Hepatocyte (in vitro differentiated cells): ENCODE measurements at places on chromosomes 4 and X.
A peak's percentile ranks its signal among the peaks of the same experiment; 100 is the strongest.

DNA sequence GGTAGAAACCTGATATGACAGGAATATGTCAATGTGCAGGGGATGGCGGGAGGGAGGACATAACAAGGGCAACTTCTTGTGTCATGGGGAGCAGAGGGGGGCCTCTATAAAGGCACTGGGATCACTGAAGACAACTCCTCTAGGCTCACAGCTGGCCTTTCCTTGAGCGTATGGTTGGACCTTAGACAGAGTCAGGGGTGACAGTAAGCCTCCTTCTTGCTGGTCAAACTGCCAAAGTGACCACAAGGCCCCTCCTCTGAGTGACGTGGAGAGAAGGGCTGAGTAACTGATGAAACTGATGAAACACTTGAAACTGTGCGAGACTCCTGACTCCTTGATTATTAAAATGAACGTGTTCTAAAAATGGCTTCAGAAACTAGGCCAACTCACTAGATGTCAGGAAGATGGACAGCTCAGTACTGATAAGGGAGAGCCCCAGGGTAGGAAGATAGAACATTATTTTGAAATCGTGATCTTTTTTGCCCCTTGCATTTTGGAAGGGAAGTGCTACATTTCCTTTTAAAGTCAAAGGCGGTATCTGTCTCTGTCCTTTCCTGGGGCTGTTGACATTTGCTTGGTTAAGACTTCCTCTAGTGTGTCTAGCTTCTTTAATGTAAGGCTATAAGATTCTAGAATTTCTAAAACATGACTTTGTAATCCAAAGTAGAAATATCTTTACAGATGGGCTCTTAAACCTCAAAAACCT is 1.6 kb downstream of the RAB33A start:
- no peak for DNase-seq

DNA sequence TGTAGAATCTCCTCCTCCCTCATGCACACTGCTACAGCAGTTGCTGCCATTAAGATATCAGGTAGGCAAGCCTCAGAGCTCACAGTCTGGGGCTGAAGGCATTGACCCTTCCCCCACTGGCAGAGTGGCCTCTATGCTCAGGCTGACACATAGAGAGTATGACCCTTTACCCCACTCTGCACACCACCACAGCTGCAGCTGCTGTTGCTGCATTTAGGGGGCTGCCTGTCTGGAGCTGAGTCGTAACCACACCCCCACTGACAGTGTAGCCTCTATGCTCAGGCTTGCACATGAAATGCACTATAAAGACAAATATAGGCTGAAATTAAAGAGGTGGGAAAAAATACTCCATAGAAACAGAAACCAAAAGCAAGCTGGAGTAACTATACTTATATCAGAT is 289.3 kb upstream of the PABPC4L start:
- DNase-seq: no peak

- DNase-seq: no peak
Observed at GRCh38 chrX:49862093-49862492, 17.2 kb upstream of the USP27X start.

- no peak for DNase-seq
Observed at GRCh38 chrX:153426204-153426603, 14.9 kb downstream of the ZFP92 start.

GRCh38 chr4:80202190-80202711 is 4.9 kb downstream of the PRDM8 start:
- peak; percentile 86 for DNase-seq

DNA sequence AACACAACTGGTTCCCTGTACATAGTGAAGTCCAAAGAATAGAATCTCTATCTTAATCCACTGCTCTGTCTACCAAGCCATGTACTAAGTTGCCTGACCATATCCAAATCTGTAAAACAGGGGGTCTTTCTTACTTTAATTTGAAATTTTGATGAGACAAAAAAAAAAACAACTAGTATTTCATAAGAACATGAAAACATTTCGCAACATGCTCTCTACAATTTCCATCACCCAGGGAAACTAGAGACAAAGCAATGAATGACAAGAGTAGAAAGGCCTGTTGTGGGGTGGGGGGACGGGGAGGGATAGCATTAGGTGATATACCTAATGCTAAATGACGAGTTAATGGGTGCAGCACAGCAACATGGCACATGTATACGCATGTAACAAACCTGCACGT is 279.9 kb downstream of the PPP3CA start:
- no peak for DNase-seq
